ENCODE measurements at places on chromosomes 7 and 10.
A peak's percentile ranks its signal among the peaks of the same experiment; 100 is the strongest.

- DNase-seq: no peak
Measured at GRCh38 chr10:81081887-81082620, 544.4 kb downstream of the SH2D4B start.

- no peak for DNase-seq
Measured at GRCh38 chr7:5173496-5173895, 16.5 kb upstream of the WIPI2 start.

GRCh38 chr10:46048152-46048551 is 2.1 kb upstream of the MSMB start:
- no peak for DNase-seq

DNA sequence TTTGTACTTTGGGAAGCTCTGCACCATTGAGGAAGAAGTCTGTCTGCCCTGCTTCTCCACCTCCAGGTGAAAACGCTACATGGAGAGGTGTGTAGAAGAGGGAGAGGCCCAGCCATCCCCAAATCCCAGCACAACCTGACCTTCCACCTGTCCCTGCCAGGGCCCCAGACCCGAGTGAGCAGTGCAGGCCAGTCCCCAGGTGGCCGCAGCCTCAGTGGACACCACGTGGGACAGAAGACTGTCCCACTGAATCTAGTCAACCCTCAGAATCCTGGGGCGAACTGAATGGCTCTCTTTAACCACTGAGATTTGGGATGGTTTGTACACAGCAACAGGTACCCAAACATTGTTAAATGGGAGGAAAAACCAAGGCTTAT is 29.9 kb upstream of the GALNTL5 start:
- DNase-seq: no peak

DNA sequence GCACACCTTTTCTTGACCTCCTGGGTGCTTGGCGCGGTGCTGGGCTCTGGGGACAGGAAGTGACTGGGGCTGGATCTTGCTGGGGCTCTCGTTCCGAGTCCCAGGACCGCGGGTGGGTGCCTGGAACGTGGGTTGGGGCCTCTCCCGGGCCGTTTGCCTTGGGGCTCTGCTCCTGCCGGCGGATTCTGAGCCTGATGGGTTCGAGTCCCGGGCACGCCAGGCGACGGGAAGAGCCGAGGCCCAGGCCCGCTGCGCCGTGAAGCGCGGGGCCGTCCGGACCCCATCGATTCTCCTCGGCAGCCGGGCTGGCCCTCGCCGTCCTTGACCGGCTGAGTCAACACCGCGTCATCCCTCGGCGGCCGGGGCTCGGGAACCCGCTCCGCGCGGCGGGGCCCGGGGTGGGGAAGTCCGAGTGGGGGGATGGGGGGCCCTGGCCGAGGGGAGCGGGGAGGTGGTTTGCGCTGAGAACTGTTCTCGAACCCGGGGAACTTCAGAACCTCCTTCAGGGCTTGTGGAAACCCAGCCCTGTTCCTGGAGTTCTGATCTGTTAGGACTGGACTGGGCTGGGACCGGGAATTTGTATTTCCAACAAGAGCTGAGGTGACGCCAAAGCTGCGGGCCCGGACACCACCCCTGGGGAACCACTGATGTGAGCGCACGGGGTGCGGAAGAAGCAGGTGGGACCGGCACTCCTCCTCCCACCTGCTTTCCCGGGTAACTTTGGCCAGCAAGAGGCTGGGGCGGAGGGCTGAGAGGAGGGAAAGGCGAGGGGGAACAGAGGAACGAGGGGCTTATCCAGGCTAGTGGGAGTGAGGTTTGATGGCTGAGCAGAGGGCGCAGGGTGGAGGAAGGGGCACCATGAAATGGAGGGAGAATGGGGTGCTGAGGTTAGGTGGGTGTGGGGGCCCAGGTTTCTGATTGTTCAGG is 6.2 kb downstream of the HHEX start:
- DNase-seq: no peak

- no peak for DNase-seq
Measured at GRCh38 chr7:17020250-17020649, 138.5 kb upstream of the AGR3 start.

DNA sequence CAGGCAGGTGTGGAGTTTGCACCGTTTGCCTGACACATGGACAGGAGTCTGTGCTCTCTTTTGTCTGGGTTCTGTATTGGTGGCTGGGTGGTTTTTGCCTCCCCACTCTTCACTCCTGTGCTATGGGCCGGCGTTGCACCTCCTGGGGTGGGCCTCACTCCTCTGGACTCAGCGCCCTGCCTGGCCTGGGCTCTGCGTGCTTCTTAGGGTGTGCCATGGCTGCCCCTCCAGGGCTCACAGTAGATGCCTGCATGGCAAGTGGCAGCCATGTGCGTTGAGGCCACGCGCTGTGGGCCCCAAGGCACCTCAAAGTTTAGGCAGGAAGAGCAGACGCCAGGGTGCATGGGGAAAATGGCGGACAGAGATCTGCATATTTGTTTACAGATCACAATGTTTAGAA is 319.8 kb downstream of the ADARB2 start:
- DNase-seq: no peak

GRCh38 chr10:31133792-31134310 is 102.2 kb upstream of the ZNF438 start:
- DNase-seq: peak; percentile 63

DNA sequence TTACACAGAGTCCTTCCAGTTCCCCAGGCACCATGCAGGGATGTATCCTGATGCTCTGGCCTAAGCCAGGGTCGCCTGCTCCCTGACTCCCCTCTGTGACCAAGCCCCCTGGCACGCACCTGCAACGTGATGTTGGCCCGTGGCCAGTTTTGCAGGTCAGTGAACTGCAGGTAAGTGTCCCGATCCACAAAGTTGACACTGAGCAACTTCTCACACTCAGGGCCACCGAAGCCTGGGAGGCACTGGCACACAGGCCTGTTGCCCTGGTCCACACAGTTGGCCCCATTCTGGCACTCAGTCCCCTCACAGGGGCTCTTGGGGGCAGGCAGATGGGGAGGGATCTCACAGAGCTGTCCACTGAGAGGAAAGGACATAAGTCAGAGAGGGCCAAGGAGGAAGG is 174.3 kb downstream of the LCOR start:
- no peak for DNase-seq

GRCh38 chr10:58152673-58153263 is 114.9 kb downstream of the IPMK start:
- no peak for DNase-seq

- peak; percentile 58 for DNase-seq
Measured at GRCh38 chr10:46022978-46023702, 7.3 kb downstream of the NCOA4 start.

- no peak for DNase-seq
Measured at GRCh38 chr7:108557617-108558016, 11.9 kb downstream of the THAP5 start.

GRCh38 chr10:113037218-113037617 is 87.2 kb downstream of the TCF7L2 start:
- no peak for DNase-seq

GRCh38 chr7:47852330-47853245 is 95.7 kb downstream of the PKD1L1 start:
- DNase-seq: no peak

DNA sequence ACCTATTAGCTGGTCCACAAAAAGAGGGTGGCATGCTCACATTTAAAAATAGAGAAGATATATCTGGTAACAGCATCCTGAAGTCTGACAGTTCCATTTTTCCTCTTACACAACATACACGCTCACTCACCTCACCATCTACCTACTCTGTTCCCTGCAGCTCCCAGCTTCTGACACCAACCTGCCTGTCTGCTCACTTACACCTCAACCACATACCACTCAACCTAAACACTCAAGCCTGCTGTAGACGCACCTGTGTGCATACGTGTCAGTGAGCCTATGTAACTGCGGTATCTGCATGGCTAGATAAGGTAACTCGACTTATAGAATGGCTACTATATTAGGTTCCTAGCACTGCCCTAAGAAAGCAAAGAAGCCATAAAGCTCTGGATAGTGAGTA is 174.9 kb downstream of the DGKI start:
- no peak for DNase-seq

DNA sequence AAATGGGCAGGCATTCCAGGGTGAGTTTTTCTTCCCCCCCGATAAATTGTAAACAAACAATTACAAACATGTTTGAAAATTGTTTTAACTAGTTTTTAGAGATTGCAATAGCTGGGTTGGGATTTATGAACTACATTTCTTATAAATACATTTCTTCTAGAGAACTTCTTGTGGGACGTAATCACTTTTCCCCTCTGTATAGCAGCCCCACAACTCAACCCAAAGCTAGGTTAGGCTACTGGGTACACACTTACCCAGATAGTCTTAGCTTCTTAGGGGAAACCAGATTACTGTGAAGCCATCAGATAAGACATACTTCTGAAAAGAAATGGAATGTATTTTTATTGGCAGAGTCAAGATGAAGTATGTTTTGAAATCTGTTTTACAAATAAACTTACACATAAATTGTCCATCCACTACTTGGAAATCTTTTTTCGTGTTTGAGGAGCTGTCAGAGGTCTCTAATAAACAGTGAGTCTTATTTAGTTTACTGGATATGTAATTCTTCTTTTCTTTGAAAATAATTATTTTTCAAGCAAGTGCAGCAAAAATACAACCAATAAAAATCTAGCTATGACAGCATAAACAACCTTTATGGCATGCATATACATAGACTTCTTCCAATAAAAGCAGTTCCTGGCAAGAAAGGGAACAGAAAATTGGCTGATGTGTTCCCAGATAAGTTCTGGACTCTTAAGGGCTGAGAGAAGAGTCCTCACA is 8.0 kb upstream of the GLRX3 start:
- DNase-seq: no peak

DNA sequence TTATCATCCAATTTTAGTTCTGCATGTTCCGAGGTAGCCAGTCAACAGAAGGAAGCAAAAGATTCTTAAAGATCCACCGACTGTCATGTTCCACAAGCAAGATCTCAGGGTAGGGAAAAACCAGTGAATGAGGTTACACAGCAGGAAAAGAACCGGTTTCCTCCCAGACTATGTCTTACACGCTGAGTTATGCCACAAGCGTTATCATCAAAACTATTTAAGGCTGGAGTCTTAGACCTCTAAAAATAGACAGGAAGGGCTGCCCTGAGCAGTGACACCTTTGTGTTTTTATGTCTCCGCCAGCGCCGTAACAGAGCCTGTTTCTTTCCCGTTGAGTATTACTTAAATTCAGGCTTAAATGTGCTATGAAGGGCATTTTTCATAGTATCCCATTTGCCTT is 48.3 kb downstream of the PROSER2 start:
- DNase-seq: no peak

GRCh38 chr10:75431180-75432111 is at the start of gene LRMDA:
Gene LRMDA, plus strand, starts transcription at chr10:75431624.
- DNase-seq: no peak

DNA sequence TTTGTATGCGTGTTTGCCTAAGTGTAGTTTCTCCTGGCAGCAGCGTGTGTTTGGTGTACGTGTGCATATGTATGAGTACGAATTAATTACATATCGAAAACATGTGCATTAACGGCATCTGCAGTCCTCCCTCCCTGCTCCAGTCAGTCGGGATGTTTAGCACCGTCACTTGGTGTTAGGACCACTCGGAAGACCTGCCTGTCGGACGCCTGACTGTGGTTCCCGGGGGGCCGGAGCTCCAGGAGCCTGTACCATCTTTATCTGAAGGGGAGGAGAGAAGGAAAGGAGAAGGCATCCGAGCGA is 1.1 kb upstream of the CNTNAP2 start:
- no peak for DNase-seq

- no peak for DNase-seq
Measured at GRCh38 chr7:140049339-140050024, 13.3 kb downstream of the PARP12 start.

DNA sequence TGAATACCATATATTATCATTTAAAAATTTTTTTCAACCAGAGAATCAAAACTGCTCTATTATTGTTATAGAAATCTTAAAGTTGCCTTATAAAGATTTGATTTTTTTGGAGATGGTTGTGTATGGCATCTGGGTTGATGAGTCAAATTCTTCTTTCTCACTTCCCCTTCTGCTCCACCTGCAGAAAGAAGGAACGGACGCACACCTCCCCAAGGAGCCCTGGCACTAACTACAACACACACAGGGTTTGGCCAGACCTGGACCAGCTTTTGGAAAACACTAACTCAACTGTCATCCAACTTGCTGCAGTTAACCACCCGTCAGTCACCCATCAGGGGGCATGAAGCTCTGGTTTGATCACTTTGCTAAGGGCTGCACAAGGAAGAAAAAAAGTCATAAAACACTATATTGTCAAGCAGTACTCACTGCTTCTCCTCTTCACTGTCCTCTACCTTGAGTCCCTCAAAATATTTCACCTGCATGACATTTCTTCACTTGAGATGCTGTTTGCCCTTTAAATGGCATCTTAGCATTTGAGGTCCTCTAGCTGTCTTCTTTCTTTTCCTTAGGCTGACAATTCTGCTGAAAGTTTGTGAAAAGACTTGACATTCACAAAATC is 266.7 kb upstream of the PHF14 start:
- no peak for DNase-seq

DNA sequence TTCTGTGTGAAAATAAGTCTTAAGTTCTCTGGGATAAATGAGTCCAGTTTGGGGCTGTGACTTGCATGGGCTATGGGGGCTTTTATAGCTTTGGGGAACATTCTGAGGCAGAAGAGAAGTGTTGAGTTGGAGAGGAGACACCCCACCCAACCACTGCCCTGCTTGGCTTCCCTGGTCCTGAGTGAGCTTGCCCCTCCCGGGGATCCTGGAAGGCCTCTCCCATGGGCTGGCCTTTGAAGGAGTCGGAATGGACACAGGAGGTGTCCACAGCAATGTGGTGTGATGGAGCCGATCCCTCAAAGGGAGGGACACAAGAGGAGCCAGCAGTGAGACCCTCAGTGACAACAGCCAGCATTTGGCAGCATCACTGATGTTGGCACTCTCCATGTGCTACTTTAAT is 89.8 kb downstream of the GLRX3 start:
- DNase-seq: no peak

- DNase-seq: no peak
Measured at GRCh38 chr7:30596014-30596641, 1.4 kb downstream of the GARS1 start.

DNA sequence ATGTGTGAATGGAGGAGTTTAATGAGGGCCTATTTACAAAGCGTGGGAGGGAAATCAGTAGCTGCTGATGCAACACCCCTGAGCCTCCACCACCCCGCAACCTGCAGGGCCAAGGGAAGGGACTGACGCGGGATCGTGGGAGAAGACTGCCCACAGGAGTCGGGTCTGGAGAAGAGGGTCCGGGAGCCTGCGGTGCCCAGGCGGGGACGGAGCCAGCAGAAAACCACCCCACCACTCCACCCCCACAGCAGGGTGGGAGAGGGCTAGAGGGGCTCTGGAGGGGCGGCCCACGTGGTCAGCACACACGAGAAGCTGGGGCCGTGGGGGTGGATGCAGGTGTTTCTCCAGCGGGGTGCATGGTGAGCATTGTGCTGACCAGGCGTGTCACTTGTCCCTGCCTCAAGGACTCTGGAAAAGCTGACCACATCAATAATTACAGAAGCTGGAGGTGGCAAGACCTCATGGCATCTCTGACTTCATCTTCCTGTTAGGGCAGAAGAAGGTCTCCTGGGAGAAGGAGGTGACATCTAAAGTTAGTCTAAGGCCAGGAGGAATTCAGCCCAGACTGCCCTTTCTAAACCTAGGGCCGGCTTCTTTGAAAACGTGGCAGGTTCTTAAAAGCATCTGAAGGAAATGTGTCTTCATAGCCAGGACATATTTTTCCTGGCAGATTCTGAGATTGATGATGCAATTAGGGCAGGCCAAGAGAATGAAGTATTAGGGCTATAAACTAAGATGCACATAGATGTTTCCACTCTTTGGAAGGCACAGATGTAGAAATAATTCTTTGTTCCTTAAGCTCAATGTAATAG is 150.9 kb downstream of the RGS10 start:
- no peak for DNase-seq

- no peak for DNase-seq
Measured at GRCh38 chr7:37759526-37759925, 76.0 kb downstream of the GPR141 start.

GRCh38 chr7:76326646-76327233 is 24.3 kb downstream of the HSPB1 start:
- no peak for DNase-seq
